Foreskin keratinocyte (primary cell): ENCODE measurements at places on chromosomes 7 and 10. TPM values are rescaled to one million over a fixed set of nuclear protein-coding genes. Genes with fewer than 3 reads are reported as not detected.

GRCh38 chr10:60536529-60537114 lies 146.9 kb upstream of the ANK3 start:
- no peak for DNase-seq

- no peak for DNase-seq
Measured at GRCh38 chr7:71695186-71695585, 563.2 kb downstream of the GALNT17 start.

DNA sequence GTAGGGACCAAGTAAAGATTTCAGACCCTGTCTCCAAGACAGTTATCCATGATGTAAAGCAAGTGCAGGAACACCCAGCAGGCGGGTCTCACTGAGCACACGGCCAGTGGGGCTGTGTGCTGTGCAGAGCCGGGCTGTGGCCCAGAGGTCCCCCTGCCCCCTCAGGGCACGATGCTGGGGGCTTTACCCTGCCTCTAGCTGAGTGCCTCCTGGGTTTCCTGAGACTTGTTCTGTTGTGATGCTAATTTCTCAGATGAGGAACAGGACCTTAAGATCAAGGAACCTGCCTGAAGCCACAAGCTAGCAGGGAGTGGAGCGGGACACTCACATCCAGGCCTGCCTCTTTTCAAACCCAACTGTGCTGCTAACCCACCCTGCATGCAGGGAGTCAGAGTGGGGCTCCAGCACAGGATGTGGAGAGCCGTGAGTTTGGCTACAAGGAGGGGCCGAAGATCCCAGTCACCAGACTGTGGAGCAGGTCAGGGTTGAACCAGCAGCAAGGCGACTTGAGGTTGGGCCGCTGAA lies 76.1 kb upstream of the LYZL2 start:
- no peak for DNase-seq

DNA sequence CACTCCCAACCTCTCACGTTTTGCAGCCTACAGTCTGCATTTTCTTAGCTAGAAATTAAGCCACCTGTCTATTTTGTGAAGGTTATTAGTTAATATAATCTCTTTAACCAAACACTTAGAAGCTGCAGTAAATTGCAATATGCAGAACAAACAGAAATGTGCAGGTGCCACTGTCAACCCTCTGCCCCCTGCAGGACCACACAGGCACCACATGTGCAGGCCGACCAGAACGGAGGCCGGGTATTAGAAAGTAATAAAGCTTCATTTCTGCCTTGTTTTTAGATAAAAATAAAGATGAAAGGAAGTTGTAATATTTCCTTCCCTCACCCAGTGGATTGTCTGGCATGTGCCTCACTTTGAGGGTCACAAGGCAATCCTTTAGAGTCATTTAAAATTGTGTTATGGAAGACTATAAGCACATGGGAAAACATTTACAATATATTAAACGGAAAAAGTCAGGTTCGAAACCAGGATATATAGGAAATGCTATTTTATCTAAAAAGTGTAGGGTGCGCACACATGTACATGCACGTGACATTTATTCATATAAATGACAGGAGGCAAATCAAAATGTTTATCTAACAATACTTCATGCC lies 158.2 kb downstream of the ARHGAP12 start:
- no peak for DNase-seq

- no peak for DNase-seq
Measured at GRCh38 chr10:105950410-105950809, 1214.1 kb downstream of the SORCS1 start.

DNA sequence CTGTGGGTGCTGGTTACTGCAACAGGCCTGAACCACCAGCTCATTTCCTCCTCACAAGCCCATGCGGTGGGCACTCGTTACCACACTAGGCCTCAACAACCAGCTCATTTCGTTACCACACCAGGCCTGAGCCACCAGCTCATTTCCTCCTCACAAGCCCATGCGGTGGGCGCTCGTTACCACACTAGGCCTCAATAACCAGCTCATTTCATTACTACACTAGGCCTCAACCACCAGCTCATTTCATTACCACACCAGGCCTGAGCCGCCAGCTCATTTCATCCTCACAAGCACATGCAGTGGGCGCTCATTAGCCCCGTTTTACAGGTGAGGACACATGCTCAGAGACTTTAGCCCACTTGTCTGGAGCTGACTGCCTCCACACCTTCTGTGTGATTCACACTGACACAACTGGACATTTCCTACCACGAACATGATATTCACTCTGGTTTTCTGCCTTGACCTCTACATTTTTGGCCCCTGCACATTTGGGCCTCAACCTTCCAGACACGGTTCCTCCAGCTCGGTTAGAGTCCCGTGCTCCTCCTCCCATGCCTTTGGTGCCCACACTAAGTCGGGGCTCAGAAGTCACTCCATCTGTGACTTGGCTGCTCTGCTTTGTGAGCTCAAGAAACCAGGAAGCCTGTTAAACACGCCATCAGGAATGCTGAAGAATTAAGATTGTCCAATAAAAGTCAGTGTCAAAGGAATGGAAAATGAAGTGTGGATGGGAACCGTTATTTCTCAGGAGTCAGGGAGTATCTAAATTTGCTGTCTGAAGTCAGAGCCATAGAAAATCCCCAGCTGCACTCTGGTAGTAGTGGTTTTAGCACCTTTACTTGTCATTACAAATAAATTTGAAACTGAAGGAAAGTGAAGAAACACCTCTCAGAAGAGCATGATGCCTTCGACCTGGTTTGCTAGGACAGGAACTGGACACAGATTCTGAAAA lies 55.8 kb upstream of the LANCL2 start:
- no peak for DNase-seq

GRCh38 chr7:121954803-121955202 lies 81.8 kb downstream of the PTPRZ1 start:
- peak; percentile 64 for DNase-seq

DNA sequence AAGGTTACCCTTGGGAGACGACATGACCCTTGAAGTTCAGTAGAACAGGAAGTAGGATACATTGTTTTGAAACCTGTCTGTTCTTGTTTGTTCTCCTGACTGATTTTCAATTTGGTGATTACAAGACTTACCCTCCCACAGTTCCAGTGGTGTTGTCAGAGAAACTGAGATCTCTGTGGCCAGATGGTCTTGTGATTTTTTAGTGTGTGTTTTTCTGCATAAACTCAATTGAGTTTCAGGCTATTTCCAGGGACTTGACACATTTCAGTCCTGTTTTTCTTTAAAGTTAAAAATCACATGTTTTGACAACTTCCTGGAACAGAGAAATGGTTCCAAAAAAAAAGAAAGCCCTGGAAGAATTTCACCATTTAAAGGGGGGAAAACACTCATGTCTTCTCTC lies 22.3 kb downstream of the PIK3CG start:
- DNase-seq: no peak

DNA sequence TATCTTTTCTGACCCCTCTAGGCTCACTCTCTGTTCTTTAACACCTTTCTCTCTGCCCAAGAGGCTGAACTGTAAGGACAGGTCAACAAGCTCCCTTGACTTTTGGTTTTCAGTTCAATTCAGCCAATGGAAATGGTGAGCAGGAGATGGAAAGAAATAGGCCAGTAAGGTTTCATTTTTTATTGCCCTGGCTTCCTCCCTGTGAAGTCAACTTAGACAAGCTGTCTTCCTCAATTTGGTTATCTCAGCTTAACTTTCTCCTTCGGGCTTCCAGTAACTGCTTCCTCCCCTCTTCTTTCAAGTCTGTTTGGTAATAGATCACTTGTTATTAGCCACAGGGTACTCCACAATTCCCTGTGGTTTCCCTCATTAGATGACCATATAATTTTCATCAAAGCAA lies 19.7 kb downstream of the LIPK start:
- no peak for DNase-seq

DNA sequence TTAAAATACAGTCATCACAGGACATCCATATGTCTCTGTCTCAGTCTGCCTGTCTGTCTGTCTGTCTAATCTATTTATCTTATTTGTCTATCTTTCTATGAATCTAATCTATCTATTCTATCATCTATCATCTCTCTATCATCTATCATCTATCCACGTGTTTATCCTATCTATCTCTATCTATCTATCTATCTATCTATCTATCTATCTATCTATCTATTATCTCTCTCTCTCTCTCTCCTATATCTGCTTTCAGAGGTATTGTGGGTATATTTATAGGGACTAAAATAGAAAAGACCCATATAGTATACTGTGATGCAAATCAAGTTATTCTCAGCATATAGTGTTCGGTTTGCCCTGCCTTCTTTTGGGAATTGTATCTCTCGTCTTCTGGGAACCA lies 167.5 kb downstream of the VPS50 start:
- no peak for DNase-seq

DNA sequence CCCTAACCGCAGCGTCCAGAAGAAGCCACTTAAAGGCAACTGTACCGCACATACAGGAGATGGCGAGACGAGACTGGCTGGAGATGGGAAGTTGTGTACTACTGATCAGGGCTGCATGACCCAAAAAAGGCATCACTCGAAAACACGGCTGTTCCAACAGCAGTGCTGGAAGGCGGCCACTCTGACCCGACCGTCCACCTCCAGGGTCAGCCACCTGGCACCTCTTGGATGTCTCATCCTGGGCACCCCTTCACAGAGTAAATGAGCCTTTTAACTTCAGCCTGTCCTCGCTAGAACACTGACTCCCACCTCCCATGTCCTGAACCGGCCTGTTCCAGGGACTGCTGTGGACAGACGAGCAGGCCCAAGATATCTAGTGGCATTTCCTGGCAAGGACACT lies 180.7 kb downstream of the DIP2C start:
- no peak for DNase-seq

- DNase-seq: no peak
Measured at GRCh38 chr7:151008511-151009323, 15.6 kb downstream of the ATG9B start.

AEBP1 gene
- 7.3 and 11.6 TPM in 2 replicates for total RNA-seq

TRIM50 gene
- total RNA-seq: not detected in 2 replicates

APBB1IP gene
- not detected in 2 replicates for total RNA-seq

LAMB1 gene
- 179 and 219 TPM in 2 replicates for total RNA-seq
